ENCODE measurements at places on chromosomes 2 and 18.

DNA sequence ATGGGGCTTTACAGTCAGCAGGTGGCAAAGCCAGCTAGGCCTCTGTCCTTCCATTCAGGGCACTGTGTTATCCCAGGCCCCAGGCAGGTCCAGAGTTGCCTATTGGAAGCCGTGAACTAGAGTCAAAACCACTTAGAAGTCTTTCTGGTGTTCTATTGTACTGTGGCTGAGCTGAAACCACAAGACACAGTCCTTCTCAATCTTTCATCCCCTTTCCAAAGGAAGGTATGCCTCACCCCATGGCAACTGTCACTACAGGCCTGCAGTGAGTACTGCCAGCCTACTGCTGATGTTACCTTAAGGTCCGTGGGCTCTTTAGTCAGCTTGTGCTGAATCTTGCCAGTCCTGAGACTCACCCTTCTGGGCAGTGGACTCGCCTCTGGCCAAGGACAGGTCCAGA lies 181.6 kb downstream of the GULP1 start:
- DNase-seq, result no peak

GRCh38 chr18:21141668-21142422 lies 30.2 kb upstream of the ROCK1 start:
- peak; percentile 52 for DNase-seq

GRCh38 chr2:24671230-24671629 lies 122.0 kb downstream of the PTRHD1 start:
- no peak for DNase-seq

DNA sequence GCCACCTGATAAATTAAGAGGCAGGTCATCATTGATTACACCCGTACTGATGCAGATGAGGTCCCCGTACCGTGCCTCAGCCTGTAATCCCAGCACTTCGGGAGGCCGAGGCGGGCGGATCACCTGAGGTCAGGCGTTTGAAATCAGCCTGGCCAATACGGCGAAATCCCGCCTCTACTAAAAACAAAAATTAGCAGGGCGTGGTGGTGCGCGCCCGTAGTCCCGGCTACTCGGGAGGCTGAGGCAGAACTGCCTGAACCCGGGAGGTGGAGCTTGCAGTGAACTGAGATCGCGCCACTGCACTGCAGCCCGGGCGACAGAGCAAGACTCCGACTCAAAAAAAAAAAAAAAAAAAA lies 683 bp upstream of the ENOSF1 start:
- no peak for DNase-seq

DNA sequence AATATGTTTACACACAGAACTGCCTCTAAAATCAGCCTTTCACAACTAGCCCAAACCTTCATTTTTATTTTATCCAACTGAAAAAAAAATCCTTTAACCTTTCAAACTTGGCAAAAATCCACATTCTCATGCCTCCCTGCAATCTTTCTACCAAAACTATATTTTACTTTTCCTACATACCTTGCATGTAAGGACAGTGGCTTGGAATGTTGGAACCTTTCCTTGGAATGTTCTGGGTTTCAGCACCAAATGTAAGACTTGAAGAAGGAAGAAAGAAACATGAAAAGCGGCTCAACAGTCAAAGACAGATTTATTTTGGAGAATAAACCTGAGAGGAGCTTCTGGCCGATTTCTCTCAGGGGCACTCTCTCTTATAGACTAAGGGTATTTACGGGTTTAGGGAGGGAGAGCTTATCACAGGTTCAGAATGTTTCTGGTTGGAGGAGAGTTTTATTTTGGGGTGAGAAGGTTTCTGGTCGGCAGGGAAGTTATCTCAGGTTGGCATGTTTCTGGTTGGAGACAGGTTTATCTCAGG lies 79.7 kb downstream of the RRM2 start:
- no peak for DNase-seq

GRCh38 chr2:173754837-173755236 lies 210.3 kb downstream of the SP3 start:
- no peak for DNase-seq

- no peak for DNase-seq
These were observed 16.5 kb downstream of the SCLY start for GRCh38 chr2:238077292-238077691.

DNA sequence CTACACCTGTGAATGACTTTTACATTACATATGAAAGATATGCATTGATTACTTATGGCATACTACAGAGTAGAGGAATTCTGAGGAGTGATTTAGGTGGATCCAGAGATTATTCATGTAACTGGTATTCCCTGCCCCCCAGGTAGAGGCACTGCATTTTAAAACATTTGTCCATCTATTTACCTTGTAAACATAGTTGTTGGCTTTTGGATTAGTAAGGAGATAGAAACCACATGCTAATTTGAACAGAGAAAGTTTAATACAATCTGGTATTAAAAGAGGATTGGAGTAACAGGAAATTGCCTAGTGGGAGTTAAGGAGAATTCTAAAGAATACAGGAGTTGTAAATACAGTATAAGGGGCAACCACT lies 15.9 kb downstream of the GALNT3 start:
- DNase-seq, result no peak

GRCh38 chr2:54090521-54091117 lies 24.8 kb upstream of the ACYP2 start:
- DNase-seq, result no peak

GRCh38 chr2:219627103-219628100 lies at the start of gene SLC4A3:
TSS of gene SLC4A3 (plus strand) at chr2:219627630. CDS start at chr2:219627993, 363 bp downstream.
- peak; percentile 33 for DNase-seq

DNA sequence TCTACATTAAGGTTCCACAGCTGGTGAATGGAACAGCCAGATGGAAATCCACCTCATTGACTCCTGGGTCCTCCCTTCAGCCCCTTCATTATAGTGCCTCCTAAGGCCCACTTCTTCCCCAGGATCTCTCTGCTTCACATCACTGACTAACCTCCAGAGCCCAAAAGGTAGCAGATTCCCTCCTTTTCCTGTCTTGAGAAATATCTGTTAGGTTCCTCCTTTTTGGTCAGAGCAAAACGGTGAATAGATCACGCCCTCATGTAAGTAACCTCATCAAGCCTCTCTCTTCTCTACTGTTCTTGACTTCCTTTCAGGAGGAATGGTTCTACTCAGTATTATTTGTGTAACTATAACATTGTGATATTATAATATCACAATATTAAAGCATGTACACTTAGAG lies 155.0 kb upstream of the SRD5A2 start:
- DNase-seq, result no peak

DNA sequence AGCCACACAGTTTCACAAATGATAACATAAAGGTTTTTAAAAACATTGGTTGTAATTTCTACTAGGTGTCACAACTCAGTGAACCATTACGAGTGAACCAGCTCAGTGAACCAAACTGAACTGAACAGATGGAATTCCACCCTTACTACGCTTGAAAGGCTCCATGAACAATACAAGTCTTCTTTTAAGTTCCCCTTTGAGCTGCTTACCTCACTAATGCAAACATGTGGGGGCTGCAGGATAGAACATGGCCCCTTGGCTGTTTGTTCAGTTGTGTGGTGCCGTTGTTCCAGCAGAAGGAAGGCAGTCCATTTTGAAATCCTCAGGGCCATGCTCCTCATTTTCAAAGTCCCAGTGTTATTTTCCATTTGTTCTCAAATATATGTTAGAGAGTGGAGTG lies 30.7 kb upstream of the KLHL14 start:
- DNase-seq, result peak; percentile 7

- DNase-seq, result peak; percentile 75
These were observed 2.1 kb upstream of the LRRFIP1 start for GRCh38 chr2:237625216-237625705.

- no peak for DNase-seq
These were observed 83.4 kb downstream of the ZFP36L2 start for GRCh38 chr2:43142921-43143438.

DNA sequence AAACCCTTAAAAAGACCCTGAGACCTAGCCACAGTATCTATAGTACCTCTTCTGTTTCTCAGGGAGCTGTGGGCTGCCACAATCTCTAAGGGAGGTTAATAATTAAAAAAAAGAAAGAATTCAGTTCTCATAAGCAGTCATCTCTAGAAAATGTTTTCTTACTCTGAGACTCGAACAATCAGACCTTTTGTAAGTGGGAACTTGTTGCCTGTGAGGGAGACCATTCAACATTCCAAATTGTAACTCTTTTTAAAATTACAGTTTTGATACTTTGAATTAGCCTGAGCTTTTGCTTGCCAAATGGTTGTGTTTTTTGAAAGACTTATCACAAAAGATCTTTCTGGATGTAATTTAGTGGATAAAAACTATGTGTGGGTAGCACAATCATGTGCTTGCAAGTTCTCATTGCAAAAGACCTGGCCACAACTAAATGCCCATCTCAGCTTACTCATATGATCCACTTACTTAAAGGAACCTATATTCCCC lies 33.3 kb downstream of the IL1R2 start:
- DNase-seq, result no peak

DNA sequence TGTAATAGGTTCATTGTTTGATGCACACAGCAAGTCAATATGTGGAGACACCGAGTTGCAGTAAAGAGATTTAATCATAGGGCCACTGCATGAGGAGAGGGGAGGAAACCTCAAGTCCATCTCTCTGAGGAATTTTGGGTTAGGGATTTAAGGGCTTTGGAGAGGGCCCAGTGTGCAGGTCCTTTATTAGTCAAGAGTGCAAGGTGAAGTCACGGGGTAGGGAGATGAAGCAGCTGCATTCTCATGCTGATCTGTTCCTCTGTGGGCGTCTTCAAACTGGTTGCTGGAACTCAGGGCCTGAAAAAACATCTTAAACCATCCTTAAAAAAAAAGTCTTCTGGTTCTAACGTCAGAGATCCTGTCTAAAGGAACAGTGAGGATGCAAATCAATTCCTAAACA lies 131.6 kb downstream of the NXPH2 start:
- DNase-seq, result no peak

GRCh38 chr2:47404356-47404755 lies 1.4 kb downstream of the MSH2 start:
- DNase-seq, result no peak

DNA sequence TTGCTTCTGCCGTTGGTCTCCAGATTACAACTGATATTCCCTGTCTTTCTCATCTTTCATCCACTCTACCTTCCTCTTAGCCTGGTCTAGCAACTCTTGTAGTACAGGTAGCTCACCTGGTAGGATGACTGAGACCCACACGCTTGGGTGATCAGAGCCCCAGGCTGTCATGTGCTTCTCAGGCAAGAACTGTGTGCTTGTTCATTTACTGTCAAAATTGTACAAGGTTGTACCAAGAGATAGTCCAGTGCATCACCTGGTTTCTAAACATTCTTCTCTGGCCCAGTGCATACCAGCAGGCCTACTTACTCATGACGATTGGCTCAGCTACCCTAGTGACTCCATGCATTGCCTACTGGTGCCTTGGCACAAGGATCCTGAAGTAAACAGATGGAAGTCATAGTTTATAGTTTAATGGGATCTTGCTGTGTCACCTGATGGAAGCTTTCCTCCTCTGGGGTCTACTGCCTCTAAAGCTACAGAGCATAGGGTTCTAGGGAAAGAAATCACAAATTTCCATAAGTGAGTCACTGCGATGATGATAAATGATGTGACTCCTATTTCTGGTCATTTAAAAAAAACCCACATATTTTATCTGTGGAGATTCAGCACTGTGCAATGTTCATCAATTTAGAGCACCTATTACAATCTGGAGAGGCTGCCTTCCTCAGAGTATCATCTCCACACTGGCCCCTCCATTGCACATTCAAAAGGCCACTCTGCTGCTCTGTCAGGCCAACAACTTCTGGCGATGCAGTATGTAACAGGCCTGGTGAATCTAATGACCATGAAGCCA lies 481.8 kb upstream of the MEIS1 start:
- DNase-seq, result no peak

DNA sequence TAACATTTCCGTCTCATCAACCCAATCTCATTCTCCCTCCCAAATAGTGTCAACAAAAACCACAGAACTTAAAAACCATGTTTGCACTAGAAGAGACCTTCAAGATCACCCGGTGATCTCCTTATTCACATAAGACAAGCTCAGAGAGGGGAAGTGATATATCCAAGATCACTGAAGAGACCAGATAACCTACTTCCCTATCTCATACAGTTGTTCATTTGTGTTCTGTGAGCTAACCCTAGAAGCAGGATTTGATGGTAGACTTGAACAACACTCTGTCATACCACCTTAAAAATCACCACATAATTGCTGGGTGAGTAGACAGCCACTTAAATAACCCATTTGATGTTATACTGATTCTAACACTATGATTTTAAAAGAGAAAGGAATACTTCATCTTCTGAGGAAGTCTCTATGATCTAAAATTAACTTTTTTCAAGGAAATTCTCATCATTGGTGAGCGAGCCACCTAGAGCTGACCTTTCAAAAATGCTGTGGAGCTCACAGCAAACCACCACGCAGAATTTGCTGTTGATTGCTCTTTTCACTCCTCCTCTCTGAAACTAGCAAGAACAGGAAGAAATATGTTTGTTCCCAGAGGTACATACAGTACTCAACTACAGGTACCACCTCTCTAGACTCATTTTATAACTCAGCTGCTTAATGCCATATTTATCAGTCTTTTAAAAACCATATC lies 15.1 kb downstream of the AAK1 start:
- peak; percentile 16 for DNase-seq
